Esophagus squamous epithelium (tissue), 5 donors: ENCODE measurements at places on chromosomes 11 and 22.

DNA sequence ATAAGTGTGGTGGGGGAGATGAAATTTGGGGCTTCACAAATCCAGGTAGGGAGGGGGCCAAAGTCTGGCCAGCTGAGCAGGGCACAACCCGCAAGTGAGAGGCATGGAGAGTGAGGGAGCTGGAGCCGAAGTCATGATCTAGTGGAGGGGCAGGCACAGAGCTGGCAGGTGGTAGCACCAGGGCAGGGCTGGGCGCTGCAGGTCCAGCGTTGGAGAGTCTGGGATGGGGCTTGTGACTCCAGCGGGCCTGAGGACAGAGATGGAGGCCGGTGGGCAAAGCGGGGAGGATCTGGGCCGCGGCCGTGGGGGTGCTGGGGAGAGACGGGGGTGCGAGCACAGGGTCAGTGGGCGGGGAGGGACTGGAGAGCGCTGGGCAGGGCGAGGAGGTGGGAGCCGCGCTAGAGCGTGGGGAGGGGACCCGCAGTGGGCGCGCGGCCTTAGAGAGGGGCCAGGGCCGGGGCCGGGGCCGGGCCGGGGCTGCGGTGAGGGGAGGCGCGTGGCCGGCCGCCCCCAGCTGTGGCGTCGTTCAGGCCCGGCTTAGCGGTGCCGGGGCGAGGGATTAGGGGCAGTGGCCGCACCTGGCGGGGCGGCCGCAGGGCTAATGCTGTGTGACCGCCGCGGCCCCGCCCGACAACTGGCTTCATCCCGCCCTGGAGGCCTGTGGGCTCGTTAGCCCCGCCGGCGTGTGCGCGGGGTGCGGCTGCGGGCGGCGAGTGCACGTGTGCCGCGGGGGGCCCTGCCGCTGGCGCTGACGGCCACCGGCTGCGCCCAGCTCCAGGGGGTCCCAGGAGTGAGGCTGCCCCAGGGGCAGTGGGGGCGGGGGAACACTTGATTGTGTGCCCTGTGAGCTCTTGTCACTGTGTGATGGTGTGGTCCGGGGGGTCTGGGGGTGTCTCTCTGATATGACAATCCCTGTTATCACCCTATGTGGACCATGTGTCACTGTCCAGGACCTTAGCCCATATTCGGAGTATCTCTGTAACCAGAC is 23.6 kb upstream of the MYOD1 start:
- no peak for DNase-seq

GRCh38 chr11:122294041-122294440 is 178.0 kb upstream of the BLID start:
- DNase-seq = no peak

DNA sequence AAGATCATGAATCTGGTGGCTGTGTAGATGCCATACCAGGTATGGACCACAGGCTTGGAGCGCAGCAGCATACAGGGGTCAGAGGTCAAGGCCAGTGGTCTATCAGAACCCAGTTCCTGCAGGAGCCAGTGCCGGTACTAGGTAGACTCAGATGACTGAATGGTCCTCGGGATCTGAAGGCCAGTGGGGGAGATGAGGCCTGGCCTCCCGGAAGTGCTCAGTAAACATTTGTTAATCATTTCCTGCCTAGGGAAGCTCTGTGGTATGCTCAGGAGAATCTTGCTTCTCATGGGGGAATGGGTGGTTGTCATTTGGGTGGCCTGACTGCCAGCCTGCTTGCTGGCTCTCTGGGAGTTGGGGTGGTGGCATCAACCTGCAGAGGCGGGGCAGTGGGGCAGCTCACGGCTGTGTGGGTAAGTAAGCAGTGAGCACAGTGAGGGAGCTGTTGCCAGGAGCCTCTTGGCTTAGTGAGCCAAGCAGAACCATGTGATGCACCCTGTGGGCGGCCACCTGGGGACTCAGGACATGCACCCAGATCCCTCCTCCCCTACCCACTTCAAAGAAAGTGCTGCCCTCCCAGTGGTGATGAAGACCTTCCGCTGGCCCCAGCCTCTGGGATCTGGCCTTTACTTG is 33.0 kb downstream of the PTPRJ start:
- DNase-seq = no peak

DNA sequence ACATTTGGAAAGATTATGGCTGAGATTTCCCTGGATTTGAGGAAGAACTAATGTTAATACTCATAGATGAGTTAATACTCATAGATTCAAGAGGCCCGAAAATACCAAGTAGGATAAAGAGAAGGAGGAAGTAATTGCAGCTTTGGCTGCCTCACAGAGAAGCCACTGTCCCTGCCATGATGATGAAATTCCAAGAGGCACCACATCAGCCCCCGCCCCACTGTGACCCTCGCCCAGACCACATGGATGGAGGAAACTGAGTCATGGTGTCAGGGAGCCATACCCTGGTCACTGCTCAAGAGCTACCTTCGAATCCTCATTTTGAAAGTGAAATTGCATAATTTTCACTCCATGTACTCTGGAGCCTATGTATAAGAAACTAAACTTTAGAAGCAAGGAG is 92.9 kb upstream of the SLC22A12 start:
- DNase-seq = no peak

DNA sequence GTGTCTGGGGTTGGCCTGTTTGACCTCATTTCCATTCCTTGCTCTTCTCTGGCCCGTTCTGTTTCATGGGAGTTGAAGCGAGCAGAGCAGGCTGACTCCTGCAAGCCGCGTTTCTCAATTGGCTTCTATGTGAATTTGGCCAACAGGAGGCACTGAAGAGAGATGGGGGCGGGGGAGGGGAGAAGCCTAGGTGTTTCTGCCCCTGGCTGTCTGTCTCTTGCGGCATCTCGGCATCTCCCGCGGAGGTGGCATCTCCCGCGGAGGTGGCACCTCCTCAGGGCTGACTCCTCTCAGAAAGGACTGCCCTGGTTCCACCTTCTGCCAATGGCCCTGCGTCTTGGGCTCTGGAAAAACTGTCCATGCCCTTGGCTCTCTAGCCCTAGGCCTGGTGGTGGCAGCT is 125.6 kb upstream of the CSNK2A3 start:
- DNase-seq = no peak

DNA sequence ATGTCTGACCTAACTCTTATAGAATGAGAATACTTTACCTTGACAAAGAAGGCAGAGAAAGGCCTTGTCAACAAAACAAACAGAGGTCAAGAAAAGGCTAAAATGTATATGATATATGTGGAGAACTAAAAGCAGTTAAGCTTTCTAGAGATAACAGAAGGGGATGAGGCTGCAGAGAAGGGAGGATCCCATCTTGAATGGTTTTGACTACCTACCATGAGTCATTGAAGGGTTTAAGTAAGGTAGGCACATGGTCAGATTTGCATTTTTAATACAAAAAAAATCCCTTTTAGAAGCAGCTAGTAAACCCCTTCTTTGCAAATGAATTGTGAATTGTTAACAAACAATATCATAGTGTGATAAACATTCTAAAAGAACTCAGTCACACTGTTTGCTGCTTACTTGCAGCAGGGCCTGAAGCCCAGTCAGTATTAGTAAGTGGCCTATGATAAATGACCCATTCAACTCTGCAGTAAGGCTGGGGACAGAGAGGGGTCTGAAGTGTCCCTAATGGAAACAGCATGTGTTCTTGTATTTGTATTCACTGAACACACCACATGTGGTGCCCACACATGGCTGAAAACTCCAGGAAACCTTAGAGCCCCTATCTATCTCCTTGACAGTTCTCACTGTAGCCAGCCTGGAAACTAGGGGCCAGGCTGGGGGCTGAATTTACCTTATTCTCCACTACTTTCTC is 328.8 kb upstream of the PITPNB start:
- DNase-seq = no peak

GRCh38 chr22:32713737-32714457 is 87.6 kb upstream of the TIMP3 start:
- no peak for DNase-seq

DNA sequence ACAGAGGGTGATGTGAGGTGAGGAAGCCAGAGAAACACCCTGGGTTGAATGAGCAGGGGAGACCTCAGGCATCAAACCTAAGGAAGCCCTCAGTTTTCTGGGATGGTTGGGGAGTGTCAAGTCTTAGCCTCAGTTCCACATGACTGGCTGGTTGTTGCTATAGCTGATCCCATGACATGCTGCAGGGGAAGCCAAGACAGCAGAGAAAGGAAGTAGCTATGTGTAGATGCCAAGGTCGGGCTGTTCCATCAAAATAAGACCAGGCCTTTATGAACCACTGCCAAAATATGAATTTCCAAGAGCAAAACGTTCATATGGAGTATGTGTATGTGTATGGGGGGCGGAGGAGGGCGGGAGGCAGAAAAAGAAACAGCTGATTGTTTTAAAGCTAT is 11.6 kb downstream of the CD59 start:
- no peak for DNase-seq

DNA sequence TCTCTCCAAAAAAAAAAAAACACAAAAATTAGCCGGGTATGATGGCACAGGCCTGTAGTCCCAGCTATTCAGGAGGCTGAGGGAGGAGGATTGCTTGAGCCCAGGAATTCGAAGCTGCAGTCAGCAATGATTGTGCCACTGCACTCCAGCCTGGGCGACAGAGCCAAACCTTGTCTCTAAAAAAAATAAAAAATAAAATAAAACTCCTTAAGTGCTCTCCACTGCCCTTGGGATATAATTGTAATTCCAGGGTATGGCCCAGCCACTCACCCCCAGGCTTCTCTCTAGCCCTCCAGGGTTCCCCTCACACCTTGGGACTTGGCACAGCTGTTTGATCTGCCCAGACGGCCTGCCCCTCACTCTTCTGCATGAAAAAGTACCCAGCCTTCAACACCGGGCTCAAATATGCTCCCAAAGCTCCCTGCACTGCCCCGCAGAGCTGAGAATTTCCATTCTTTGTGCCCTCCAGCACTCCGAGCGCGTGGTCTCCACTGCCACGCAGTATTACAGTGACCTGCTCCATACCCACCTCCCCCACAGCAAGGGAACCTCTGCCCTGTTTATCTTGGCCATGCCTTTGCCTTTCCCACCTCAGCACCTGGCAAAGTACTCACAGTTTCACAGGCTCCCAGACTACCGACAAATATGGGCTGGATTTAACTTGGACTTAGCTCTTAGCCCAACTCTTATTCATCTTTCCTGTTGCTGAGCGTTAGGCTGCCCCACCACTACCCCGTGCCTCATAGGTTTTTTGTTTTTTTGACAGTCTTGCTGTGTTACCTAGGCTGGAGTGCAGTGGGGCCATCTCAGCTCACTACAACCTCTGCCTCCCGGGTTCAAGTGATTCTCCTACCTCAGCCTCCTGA is 7.6 kb upstream of the FTH1 start:
- no peak for DNase-seq

DNA sequence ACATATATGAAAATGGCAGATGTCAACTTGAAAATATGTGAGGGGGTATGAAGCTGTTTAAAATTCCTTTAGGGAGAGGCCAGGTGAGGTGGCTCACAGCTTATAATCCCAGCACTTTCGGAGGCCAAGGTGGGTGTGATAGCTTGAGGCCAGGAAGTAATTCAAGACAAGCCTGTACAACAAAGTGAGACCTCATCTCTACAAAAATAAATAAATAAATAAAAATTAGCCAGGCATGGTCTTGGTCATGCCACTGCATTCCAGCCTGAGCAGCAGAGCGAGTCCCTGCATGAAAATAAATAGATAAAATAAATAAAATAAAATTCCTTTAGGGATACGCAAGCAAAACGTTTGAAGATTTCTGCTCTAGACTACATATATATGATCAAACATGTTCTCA is 38.1 kb upstream of the FAM181B start:
- no peak for DNase-seq

- no peak for DNase-seq
Observed at GRCh38 chr11:18010977-18011586, 1.8 kb downstream of the SERGEF start.

DNA sequence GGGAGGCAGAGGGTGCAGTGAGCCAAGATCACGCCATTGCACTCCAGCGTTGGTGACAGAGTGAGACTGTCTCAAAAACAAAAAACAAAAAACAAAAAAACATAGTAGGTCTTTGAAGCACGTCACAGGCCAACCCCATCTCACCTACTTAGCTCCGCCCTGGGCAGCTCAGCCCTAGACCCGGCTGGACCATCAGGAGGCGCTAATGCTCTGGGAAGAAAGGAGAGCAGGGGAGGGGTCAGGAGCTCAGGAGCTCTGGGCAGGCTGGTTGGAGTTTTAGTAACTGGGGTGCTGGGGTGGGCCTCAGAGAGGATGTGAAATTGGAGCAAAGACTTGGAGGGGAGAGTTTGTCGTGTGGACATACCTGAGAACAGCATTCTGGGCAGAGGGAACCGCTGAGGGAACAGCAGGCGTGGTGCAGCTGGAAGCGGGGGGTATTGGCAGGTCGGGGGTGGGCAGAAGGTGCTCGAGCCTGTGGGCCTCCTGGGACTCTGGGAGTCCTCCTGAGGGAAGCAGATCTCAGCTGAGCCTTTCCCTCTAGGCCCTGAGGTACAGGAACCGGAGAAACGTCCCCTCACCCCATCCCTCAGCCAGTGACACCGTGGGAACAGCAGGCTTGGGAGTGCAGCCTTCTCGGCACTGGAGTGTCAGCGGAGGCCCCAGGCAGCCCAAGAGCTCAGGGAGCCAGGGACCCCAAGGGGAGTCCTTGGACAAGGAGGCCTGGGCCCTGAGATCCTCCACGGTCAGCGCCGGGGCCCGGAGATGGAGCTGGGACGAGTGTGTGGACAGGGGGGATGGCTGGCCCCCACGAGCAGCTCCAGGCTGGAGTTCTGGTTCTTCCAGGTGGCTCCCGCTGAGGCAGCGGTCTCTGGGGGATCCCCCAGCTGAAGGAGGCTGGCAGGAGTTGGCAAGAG is 2.2 kb upstream of the RPS6KA4 start:
- no peak for DNase-seq

DNA sequence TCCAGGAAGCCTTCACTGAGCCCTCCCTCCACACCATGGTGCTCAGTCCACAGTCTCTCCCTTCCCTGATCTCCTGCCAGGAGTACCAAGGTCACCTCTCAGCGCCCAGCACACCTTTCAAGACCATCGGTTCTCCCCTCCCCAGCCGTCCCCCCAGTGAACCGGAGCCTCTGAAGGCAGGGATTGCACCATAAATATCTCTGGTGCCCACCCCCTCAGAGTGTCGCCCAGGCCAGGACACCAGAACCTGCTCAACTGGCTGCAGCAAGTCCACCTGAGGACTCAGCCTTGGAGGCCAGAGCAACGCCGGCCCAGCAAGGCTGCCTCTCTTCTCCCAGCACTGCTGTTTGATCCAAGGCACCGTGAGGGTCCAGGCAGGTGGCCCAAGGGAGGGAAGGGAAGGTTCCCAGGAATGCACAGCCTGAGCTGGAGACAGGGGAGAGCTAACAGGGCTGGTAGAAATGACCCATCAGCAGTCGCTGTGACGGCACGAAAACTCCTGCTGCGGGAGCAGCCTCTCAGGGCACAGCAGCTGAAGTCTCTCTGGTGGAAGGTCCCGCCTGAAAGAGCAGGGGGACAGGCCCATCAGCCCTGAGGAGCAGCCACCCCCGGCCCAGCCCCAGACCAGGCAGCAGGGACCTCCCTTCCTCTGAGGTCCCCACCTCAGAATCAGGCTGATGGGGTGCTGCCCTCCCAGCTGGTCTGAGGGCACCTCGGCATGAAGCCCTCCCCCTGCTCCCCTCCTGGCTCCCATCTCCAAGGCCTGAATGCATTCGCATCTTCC is 80.3 kb downstream of the BUD13 start:
- no peak for DNase-seq
